Mesendoderm (in vitro differentiated cells): ENCODE measurements at places on chromosomes 4 and X.

DNA sequence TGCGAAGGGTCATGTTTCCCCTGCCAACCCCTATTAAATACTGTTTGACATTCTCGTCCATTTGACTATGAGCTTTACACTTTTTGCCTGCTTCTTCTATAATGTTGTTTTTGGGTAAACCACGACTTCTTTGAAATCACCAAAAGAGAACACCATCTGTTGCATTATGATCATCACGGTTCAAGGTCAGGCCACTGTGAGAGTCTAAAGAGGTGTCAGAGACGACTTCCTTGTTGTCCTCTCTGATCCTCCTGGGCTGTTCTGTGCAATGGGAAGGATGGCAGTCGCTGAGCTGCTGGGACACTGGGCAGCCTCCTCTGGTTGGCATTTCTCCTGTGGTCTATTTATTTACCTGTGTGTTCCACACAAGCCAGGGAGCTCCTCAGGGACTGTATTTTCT, 137.5 kb downstream of the RASL11B start:
- no peak overlapping the region for H3K4me3 ChIP-seq
- no peak overlapping the region for H3K27ac ChIP-seq
- no peaks in the 10 kb centered on the region for H3K4me1 ChIP-seq
- no peaks in the 10 kb centered on the region for H3K36me3 ChIP-seq

DNA sequence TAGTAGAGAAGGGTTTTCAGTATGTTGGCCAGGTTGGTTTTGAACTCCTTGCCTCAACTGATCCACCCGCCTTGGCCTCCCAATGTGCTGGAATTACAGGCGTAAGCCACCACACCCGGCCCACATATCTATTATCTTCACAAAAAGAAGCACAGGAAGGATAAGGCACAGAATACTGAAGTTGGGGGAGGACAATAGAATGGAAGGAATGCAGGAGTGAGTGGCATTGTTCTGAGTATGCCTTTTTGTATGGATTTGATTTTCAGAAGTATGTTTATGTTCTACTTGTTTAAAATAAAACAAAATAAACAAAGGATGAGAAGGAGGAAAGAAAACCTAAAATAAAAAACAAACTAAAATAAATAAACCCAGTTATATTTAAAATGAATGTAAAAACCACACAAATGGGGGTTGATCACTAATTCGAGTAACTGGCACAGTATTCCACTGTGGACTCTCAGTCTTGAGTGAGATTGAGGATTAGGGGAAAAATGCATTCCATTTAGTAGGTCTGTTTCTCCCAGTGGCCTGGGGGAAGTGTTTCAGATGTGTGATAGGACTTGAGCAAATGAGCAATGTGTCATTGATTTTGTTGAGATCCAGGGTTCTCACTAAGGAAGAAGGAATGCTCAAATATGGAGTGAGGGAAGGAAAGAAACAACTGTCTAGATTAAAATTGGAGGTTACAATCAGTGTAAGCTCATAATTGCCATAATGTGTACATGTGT, 109.0 kb upstream of the C1QTNF7 start:
- H3K4me1 ChIP-seq: no peaks in the 10 kb centered on the region
- H3K27ac ChIP-seq: no peak overlapping the region
- no peak overlapping the region for H3K4me3 ChIP-seq
- H3K27me3 ChIP-seq: no peaks in the 10 kb centered on the region
- DNase-seq: peak; percentile 48
- H3K36me3 ChIP-seq: no peaks in the 10 kb centered on the region

DNA sequence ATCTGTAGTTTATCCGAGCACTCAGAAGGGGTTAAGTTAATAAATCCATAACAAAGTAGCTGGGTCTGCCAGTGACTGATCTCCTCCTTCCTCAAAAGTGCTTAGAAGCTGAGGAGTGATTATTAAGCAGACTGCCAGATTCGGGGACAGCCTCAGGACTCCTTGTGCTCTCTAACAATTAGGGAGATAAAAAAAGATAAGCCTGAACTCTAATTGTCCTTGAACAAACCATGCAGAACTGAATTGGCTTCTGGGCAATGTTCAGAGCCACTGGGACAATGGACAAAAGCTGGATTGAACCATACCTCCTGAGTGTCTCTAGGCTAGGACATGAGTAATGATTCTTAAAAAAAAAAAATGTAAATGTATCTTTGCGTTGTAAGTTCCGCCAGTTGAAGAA, 22.7 kb upstream of the GRPR start:
- H3K27ac ChIP-seq: no peak overlapping the region
- no peaks in the 10 kb centered on the region for H3K36me3 ChIP-seq
- no peak overlapping the region for H3K4me3 ChIP-seq
- H3K27me3 ChIP-seq: no peaks in the 10 kb centered on the region
- DNase-seq: peak; percentile 61
- no peaks in the 10 kb centered on the region for H3K4me1 ChIP-seq

- peaks cover 2% of the 10 kb centered on the region for H3K27me3 ChIP-seq
- H3K27ac ChIP-seq: no peak overlapping the region
- DNase-seq: no peak
- H3K4me3 ChIP-seq: no peak overlapping the region
These were observed 69.3 kb upstream of the PDE5A start for GRCh38 chr4:119697887-119698393.

DNA sequence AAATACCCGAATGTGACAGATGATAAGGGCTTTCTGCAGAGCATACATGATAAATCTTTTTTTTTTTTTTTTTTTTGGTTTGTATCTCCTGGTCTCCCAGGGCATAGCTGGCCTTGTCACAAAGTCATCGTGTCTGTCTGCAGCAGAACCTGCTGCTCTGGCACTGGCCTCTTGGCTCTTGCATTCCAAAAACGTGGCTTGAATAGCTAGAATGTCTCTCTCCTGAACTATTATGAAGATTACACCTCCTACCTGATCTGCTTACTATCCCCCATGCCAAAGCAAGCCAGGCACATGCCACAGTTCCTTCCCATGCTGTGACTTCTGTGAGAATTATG, 50.4 kb upstream of the SCRG1 start:
- no peak overlapping the region for H3K4me3 ChIP-seq
- H3K36me3 ChIP-seq: no peaks in the 10 kb centered on the region

DNA sequence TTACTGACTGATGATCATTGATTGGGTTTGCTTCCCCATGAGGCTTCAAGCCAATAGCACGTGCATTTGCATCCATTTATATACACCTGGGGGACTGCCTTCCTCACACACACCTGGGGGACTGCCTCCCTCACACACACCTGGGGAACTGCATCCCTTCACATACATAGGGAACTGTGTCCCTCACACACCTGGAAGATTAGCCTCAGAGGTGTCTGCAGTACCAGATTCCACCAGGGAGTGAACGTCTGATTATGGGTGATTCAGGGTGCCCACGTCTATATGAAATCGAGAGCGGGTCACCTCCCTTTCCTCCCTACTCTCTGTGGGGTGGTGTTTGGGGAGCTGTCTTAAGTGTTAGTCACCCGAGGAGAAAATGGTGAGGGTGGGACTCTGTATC, 16.9 kb downstream of the CD99 start:
- H3K4me3 ChIP-seq: no peak overlapping the region
- DNase-seq: no peak
- no peaks in the 10 kb centered on the region for H3K36me3 ChIP-seq
- no peak overlapping the region for H3K27ac ChIP-seq

- H3K4me1 ChIP-seq: no peaks in the 10 kb centered on the region
- no peaks in the 10 kb centered on the region for H3K27me3 ChIP-seq
- no peak overlapping the region for H3K27ac ChIP-seq
- H3K36me3 ChIP-seq: peaks cover 3% of the 10 kb centered on the region
- no peak for DNase-seq
These were observed 5.0 kb downstream of the RPL36A start for GRCh38 chrX:101395789-101396188.

- H3K27me3 ChIP-seq: no peaks in the 10 kb centered on the region
- no peak overlapping the region for H3K27ac ChIP-seq
- no peaks in the 10 kb centered on the region for H3K36me3 ChIP-seq
- DNase-seq: no peak
These were observed 96.8 kb downstream of the AKAP4 start for GRCh38 chrX:50103866-50104566.

DNA sequence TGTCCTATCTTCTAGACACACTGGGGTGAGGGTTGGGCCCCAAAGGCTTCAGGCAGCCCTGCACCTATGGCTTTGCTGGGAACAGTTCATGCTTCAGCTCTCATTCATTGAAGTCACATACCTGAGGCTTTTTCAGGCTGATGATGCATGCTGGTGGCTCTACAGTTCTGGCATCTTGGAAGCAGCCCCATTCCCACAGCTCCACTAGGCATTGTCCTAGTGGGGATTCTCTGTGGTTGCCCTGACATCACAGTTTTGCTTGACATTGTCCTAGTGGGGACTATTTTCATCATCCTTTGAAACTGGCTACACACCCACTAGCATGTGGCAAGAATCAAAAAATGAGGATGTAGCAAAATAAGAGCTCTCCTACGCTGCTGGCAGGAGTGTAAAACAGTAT, 37.7 kb upstream of the C4orf17 start:
- H3K4me1 ChIP-seq: no peaks in the 10 kb centered on the region
- no peak overlapping the region for H3K27ac ChIP-seq
- H3K36me3 ChIP-seq: no peaks in the 10 kb centered on the region
- no peak overlapping the region for H3K4me3 ChIP-seq

GRCh38 chr4:36213977-36214376, 30.3 kb downstream of the ARAP2 start:
- no peaks in the 10 kb centered on the region for H3K4me1 ChIP-seq
- no peaks in the 10 kb centered on the region for H3K36me3 ChIP-seq
- DNase-seq: no peak
- no peak overlapping the region for H3K4me3 ChIP-seq
- no peaks in the 10 kb centered on the region for H3K27me3 ChIP-seq

GRCh38 chr4:17898553-17899055, 87.8 kb downstream of the NCAPG start:
- no peaks in the 10 kb centered on the region for H3K27me3 ChIP-seq
- no peak overlapping the region for H3K4me3 ChIP-seq
- H3K36me3 ChIP-seq: no peaks in the 10 kb centered on the region
- no peaks in the 10 kb centered on the region for H3K4me1 ChIP-seq
- no peak overlapping the region for H3K27ac ChIP-seq

GRCh38 chr4:154989511-154989910, 208.4 kb downstream of the RBM46 start:
- DNase-seq: peak; percentile 13
- H3K4me1 ChIP-seq: no peaks in the 10 kb centered on the region
- H3K27ac ChIP-seq: no peak overlapping the region
- no peak overlapping the region for H3K4me3 ChIP-seq

DNA sequence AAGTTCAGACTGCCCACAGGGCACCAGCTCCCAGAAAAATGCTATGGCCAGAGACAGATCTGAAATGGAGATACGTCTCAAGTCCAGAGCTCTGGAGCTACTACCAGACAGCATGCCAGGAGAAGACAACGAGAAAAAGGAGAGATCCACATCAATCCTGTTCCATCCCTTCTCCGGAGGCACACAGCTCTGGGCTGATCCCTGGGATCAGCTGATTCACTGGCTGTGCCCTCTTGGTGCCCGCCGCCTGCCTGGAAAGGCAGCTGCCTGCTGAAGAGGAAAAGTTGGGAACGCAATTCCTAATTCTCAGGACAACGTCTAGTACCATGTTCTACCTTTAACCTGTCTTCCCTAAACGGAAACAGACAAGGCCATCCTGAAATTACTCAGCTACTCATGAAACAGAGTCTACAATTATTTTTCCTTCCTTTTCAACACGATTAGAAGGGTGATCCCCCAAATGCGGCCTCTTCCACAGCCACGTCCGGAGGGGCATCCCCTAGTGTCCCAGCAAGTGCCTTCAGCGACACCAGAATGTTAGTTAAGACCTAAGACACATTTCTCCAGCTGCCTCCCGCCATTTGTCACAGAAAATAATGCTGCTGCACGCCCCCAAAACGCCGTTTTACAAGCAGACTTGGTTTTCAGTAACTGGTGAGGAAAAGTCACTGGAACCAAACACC, 2.4 kb downstream of the ZFYVE28 start:
- no peak overlapping the region for H3K27ac ChIP-seq
- DNase-seq: no peak
- H3K4me3 ChIP-seq: no peak overlapping the region
- no peaks in the 10 kb centered on the region for H3K36me3 ChIP-seq
- peaks cover 10% of the 10 kb centered on the region for H3K4me1 ChIP-seq

DNA sequence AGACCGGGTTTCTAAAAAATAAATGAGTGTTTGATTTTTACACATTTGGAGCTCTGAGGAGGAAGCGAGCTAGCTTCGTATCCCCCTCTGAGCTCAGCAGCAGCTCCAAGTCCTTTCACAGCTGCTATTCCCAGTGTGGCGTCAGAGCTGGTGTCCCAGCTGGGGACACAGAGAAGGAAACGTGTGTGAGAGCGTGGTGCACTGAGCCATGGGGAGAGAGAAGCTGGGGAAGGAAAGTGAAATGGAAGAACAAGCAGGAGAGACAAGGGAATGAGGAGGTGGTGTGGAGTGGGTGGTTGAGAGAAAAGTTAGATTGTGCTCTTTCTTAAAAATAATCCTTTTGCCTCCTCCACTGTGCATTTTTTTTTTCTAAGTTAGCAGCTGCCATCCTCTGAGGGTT, 79.5 kb upstream of the SLC4A4 start:
- H3K4me3 ChIP-seq: no peak overlapping the region
- H3K4me1 ChIP-seq: no peaks in the 10 kb centered on the region
- H3K27ac ChIP-seq: no peak overlapping the region
- H3K36me3 ChIP-seq: no peaks in the 10 kb centered on the region
- no peak for DNase-seq

DNA sequence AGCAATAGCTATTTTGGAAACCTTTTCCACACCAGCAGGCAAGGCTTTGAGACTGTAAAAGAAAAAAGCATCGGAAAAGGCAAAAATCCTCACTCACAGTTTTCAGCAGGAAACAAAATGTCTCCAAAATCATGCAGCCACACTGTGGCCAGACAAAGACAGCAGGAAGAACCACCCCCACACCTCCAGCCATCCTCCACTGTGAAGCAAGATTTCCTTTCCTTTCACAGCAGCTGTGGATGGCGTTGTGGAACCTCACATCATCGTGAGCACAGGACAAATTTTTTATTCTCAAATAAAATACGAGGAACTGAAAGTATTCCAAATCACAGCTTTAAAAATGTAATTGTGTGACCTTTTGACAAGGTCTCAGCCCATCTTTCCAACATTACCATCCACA, 351.7 kb upstream of the NOCT start:
- H3K27me3 ChIP-seq: no peaks in the 10 kb centered on the region
- no peak for DNase-seq
- no peak overlapping the region for H3K27ac ChIP-seq
- no peak overlapping the region for H3K4me3 ChIP-seq

GRCh38 chr4:1044469-1045192, 33.2 kb downstream of the FGFRL1 start:
- peaks cover 5% of the 10 kb centered on the region for H3K4me1 ChIP-seq
- H3K27me3 ChIP-seq: no peaks in the 10 kb centered on the region
- no peak overlapping the region for H3K4me3 ChIP-seq
- no peak for DNase-seq
- no peaks in the 10 kb centered on the region for H3K36me3 ChIP-seq
